ENCODE measurements at places on chromosomes 12 and 14.

DNA sequence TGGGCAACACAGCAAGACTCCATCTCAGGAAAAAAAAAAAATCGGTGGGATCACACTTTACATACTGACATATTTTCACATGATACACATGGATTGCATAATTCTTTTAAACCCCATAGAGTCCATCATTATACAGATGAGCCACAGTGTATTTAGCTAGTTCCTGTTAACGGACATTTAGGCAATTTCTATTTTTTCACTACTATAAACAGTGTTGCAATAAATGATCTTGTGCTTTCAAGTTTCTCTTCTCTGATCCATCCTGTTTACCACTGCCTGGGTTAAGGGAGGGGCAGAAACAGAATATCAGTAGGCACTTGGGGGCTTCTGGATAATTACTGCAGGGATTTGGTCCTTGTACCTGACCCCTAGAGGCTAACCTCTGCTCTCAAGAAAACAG lies 43.4 kb upstream of the SPTLC2 start:
- no peak for DNase-seq

GRCh38 chr12:53759261-53759660 lies 7.5 kb upstream of the CISTR start:
- no peak for DNase-seq

- no peak for DNase-seq
Measured at GRCh38 chr14:23483236-23483854, 13.8 kb downstream of the NGDN start.

- no peak for DNase-seq
Measured at GRCh38 chr12:59916988-59917387, 321.2 kb downstream of the SLC16A7 start.

- DNase-seq: no peak
Measured at GRCh38 chr14:70635971-70636595, 5.6 kb upstream of the TTC9 start.

DNA sequence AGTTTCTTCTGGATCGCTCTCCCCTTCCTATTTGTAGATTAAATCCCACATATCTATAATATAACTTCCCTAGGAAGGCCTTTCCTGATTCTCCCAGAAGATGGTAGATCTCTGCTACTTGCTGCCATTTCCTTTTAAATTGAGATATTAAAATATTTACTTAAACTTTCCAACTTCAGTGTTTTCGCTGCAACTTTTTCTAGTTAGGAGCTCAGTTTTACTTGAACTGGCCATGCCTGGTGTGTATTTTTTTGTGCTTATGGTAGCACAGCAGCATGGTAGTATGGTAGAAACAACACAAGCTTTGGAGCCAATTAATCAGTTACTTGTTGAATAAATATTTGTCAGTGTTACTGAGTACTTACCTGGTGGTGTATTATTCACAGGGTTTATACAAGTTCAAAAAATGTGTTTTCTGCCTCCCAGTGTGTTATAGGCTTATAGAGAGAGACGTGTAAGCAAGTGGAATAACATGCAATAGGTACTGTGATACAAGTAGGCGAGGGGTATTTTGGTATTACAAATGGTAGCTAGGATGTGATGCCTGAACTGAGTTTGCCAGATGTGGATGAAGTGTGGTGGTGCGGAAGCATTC lies 2.9 kb downstream of the POLR3B start:
- DNase-seq: no peak

DNA sequence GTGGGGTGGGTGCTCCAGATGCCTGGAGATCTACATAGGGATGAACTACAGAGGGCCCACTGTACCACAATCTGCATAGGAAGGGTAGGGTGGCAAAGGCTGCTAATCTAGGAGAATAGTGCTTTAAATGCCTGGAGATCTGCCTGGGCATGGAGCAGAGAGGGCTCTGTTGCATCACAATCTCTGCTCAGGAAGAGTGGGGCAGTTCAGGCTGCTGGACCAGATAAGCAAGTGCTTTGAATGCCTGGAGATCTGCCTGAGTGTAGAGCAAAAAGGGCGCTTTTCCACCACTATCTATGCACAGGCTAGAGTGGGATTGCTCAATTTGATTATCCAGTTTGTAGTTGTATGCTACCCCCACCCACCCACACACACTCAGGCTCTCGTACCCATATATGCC lies 886.3 kb upstream of the SEL1L start:
- DNase-seq: no peak

GRCh38 chr14:22547313-22547947 lies 41.6 kb downstream of the DAD1 start:
- no peak for DNase-seq

DNA sequence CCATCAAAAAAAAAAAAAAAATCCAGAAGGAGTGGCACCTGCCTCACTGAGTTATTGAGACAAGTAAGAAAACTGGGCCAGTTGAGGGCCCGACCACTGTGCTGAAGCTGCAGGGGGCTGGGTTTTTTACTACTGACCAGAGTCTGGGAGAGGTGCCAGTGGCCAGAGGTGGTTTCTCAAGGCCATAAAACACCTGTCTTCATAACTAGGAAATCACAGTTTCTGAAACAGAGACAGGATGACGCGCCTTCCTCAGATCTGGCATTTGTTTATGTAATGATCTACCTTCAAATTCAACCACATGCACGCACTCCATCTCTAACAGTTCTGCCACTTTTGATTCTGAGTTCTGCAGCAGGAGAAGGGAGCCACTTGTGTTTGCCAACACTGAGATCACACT lies 12.7 kb downstream of the TSPAN11 start:
- no peak for DNase-seq

- DNase-seq: no peak
Measured at GRCh38 chr14:33934043-33934750, 16.7 kb downstream of the EGLN3 start.

- no peak for DNase-seq
Measured at GRCh38 chr12:46365951-46366379, 6.6 kb downstream of the SLC38A2 start.

GRCh38 chr14:55873169-55873568 lies 245.0 kb upstream of the PELI2 start:
- DNase-seq: no peak

GRCh38 chr14:24058951-24059475 lies 7.2 kb downstream of the CARMIL3 start:
- no peak for DNase-seq

GRCh38 chr12:115303723-115304309 lies 619.8 kb upstream of the TBX3 start:
- DNase-seq: no peak
